ENCODE measurements at places on chromosomes 2 and 18. TPM values are rescaled to one million over a fixed set of nuclear protein-coding genes. Genes with fewer than 3 reads are reported as not detected.

MEP1B gene
- not detected for total RNA-seq

ARHGAP25 gene
- 7.0 TPM for total RNA-seq

ACTG2 gene
- total RNA-seq: 7.7 TPM

CCDC142 gene
- total RNA-seq: 28.3 TPM

CAPN14 gene
- total RNA-seq: 0.05 TPM

MRO gene
- total RNA-seq: 2.8 TPM

STARD6 gene
- not detected for total RNA-seq

TLX2 gene
- not detected for total RNA-seq

ERLEC1 gene
- 28.8 TPM for total RNA-seq

NCL gene
- total RNA-seq: 93.0 TPM

GPAT2 gene
- total RNA-seq: 3.1 TPM

HTR2B gene
- 0.33 TPM for total RNA-seq

GPD2 gene
- total RNA-seq: 14.3 TPM

TNFRSF11A gene
- total RNA-seq: 1.8 TPM

DNA sequence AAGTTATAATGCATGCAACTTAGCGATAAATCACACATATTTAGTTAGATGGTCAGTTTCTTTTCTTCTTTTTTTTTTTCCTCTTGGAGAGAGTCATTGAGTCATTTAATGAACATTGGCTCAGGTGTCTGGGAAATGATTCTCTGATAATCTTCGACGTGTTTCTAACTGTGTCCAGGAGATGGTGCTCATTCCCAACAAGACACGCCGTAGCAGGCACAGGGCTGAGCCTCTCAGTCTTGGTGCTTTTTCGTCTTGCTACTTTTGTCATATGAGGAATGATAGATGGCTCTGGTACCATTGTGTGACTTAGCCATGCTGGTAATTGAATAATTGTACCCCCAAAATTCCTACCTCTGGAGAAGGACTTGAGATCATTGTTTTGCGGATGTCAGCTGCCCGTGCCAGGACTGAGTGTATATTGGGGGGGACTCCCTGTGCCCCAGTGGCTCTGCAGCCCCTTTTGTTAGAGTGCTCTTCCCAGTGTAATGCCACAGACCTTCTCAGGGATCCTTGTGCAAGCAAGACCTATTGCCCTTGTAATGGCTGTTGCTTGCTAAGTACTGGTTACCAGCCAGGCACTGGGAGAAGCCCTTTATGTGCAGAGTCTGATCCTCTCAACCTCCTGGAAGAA lies 107.6 kb upstream of the CYRIA start:
- no peak for DNase-seq

GRCh38 chr2:167550448-167550847 lies 662.2 kb downstream of the XIRP2 start:
- DNase-seq: no peak

- DNase-seq: no peak
Measured at GRCh38 chr2:31467426-31467825, 52.9 kb upstream of the XDH start.

GRCh38 chr2:64992218-64992617 lies 3.0 kb downstream of the SLC1A4 start:
- DNase-seq: no peak

DNA sequence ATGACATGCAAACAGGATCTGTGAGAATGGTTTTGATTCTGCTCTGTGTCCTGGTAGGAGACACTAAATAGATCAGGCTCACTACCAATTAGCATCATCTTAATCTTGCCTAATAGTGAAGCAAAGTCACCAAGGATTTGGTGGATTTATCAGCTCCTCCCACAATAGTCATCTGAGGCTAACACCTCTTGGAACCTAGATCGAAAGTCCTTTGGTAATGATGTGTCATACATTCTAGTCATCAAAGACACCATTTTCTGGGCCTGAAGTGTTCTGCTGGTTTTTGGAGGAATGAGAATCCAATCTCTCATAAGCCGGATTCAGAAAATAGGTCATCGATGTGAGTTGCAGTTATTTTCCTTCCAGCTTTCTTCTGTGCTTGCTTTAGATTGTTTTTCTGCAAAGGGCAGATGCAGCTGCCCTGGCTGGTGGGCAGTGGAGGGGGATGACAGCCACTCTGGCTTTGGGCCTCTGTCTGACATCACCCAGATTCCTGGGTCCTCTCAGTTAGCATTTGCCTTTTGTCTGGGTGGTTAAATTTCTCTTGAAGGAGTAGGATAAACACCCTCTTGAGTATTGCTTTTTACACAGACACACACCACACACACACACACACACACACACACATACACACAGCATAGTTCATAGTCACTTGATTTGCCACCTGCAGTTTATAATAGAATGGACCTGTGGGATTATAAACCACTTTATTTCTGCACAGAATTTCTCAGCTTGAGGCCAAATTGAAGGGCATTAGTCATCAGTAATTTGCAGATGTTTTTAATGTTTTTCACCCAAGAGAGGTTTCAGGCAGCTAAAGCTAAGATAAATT lies at the start of gene MYO3B:
Gene MYO3B, plus strand, starts transcription at position 198 of the 832 bp plus-strand sequence. Its CDS starts 141 bp downstream, at position 339.
- DNase-seq: no peak

DNA sequence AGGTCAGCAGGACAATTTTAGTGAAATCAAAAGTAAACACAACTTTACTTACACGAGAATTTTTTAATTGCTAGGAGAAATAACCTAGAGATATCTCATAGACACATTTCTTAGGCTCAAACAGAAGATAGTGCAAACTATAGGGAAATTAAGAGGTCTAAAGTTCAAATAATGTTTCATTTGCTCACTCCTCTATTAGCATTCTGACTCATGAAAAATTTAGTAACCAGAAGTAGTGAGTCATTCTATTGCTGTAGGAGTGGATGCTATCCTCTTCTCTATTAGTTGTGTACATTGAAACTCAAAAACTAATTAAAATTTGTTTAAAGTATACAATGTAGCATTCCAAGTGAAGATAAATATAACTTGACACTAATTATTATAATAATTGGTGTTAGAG lies 908.3 kb upstream of the TMEFF2 start:
- no peak for DNase-seq

DNA sequence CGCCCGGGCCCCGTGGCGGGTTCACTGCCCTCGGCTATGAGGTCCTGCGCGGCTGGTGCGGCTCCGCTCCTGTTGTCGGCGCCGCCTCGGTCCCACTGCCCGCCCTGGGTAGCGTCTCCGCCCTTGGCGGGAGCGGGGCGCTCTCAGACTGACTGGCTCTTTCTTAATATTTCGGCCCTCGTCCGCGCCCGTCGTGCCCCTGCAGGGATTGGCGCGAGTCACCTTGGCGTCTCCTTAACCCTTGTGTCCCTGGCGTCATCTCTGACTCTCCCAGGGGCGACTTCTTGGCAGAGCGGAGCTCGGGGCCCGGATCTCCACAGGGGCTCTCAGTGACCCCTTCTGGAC lies 1.3 kb downstream of the PTMA start:
- DNase-seq: peak; percentile 62

- DNase-seq: peak; percentile 51
Measured at GRCh38 chr2:215749092-215749957, 264.0 kb downstream of the MREG start.

DNA sequence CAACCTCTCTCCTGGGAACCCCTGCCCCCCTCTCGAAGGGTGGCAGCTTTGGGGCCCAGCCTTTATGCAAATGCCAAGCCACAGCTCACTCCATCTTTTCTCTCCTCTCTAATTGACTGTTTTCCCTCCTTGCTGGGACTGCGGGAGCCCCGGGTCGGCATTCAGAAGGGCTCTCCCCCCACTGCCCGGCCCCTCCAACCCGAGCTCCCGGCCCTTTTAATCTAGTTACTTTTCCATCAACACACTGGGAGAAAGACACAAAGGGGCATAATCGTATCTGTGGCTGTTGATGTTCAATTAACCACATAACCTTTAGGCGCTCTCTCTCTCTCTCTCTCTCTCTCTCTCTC lies 95.4 kb downstream of the INHBB start:
- DNase-seq: no peak

- DNase-seq: no peak
Measured at GRCh38 chr18:48527461-48527860, 11.4 kb upstream of the CTIF start.

DNA sequence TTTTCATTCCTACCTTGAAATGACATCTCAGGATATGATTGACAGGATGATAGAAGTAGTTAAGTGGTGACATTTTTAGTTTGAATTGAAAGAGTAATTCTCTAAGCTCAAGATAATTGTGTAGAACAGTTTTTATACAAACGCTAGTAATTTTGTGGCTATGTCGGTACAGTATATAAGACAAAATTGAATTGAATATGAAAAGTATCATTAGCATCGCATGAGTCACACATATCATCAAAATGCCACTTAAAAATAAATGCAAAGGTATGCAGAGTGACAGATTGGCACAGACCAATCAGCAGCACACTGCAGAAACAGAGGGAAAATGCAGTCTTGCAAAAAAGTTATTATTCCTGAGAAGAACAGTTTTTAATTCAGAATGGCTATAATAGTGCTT lies 608.2 kb upstream of the NETO1 start:
- DNase-seq: no peak

GRCh38 chr2:62800618-62801017 lies 95.1 kb downstream of the EHBP1 start:
- DNase-seq: no peak

- no peak for DNase-seq
Measured at GRCh38 chr2:191056228-191056627, 42.3 kb upstream of the STAT1 start.

- DNase-seq: peak; percentile 38
Measured at GRCh38 chr18:23136326-23137096, 1.2 kb downstream of the CABLES1 start.

DNA sequence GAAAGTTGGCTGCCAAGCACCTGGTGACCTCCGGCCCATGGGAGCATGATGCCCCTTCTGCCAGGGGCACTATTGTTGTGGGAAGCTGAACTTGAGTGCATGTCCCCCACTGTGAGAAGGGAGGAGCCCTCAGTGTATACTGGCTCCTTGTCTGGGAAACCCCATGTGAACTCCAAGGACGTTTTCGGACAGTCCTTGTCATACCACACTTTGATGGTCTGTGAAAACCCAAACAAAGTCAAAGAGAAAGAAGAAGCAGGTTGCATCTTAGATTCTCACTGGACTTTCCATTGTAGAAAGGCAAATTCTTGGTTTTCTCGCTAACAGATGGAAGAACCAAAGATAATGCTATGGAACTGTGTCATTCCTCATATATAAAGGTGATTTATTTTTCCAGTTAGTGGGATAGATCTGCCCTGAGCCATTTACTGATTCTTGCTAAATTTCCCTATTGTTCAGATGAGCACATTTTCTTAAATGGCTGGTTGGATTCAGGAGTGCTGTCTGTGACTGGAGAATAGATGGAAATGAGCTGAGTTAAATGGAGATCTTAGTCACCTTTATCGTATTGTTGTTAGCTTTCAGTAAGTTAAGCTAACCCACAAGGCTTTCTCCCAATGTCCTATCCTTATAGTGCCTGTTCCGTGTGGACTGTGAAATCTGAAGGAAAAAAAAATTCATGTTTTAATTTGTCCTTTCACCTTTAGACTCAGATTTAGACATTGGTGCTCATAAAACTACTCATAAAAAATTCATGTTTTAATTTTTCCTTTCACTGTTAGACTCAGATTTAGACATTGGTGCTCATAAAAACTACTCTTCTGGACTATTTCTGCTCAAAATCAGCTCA lies 166.6 kb downstream of the ACTR3 start:
- no peak for DNase-seq

DNA sequence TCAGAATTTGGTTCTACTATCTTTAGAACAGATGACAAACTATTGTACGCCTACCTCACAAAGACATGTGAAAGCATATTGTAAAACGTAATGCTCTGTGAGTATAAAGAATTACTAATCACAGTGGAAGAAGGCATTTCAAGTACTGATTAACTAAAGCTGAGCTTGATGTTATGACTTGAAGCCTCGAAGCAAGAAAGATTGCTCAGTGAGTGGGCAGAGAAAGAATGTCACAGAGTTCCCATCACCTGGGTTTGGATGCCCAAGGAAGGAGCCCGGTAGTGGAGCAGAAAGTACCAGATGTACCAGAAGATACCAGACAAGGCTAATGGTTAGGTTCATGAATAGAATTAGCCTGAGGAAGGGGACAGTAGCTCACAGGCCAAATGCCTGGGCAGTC lies 39.5 kb upstream of the FAM110C start:
- DNase-seq: no peak

DNA sequence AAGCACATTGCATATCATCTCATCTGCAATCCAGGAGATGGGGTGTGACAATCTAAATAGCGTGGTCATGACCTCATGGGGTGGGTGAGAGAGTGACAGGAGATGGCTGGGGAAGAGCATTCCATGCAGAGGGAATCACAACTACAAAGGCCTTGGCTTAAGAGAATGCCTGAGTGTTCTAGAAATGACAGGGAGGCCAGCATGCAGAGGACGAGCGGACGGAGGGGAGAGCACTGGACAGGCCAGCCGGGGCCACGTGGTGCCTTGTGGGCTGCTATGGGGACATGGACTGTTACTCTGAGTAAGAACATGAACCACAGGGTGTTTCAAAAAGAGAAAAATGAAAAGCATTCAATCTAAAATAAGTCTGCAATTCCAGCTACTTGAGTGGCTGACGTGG lies 117.9 kb upstream of the ODC1 start:
- no peak for DNase-seq

DNA sequence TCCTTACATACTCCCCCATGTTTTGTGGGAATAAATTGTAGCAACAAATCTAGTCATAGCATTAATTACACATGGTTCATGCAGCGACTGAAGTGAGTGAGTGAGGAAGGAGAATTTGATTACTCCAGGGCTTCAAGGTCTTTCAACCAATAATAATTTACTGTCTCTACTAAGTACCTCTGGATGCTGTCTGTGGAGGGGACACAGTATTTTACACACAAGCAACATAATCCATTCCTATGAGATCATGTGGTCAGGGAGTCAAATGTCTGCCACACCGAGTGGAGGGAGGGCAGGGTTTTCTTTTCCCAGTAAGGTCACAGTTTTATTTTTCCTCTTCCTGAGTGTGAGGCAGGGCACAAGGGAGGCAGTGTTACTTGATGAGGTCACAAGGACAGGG lies 334.7 kb upstream of the CELF4 start:
- DNase-seq: no peak

- DNase-seq: no peak
Measured at GRCh38 chr2:234414596-234414995, 82.3 kb downstream of the ARL4C start.

DNA sequence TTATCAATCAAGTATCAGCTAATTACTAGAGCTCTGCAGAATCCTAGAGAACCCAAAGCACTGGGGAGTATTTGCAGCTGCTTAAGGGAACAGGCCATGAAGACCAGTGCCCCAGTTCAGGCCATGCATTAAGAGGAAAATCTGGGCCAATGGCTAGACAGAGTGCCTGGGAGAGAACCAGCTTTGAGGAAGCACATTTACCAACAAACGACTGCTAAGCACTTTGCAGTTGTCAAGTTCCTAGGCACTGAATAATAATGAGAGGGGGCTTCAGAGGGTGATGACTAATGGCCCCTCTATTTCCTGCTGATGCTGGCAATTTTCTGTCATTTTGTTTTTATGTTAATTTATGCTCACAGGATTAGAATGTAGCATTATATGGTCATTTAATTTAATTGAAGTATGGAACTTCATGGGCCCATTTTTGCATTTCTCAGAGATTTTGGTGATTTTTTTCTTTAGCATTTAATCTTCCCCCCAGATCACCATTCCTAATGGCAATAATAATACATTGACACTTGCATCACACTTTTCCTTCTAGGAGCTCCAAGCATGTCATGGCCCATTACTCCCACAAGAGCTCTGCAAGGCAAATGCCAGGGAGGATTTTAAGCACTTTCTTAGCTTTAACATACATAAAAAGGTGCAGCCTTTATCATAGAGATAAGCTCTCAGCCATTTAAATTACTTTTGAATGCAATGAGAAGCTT lies 147.7 kb upstream of the SPATS2L start:
- DNase-seq: no peak

Data from liver (tissue), 10 donors.